ENCODE measurements at places on chromosomes 2 and 18. TPM values are rescaled to one million over a fixed set of nuclear protein-coding genes. Genes with fewer than 3 reads are reported as not detected.

CNOT11 gene
- 28.5 TPM for total RNA-seq

AQP12A gene
- not detected for total RNA-seq

AMER3 gene
- total RNA-seq, result not detected

ZAP70 gene
- total RNA-seq, result 0.41 TPM

PSMA8 gene
- total RNA-seq, result not detected

RGPD3 gene
- total RNA-seq, result not detected

GPR35 gene
- 2.8 TPM for total RNA-seq

LRRC30 gene
- not detected for total RNA-seq

CNGA3 gene
- not detected for total RNA-seq

VPS54 gene
- total RNA-seq, result 18.5 TPM

SCN1A gene
- not detected for total RNA-seq

RAD51AP2 gene
- total RNA-seq, result not detected

CNTNAP5 gene
- total RNA-seq, result not detected

IL36B gene
- not detected for total RNA-seq

SERPINB3 gene
- total RNA-seq, result not detected

DSG1 gene
- total RNA-seq, result not detected

SLC40A1 gene
- 21.7 TPM for total RNA-seq

CNDP1 gene
- total RNA-seq, result 0.22 TPM

MAL gene
- not detected for total RNA-seq

NAT8 gene
- not detected for total RNA-seq

BOLL gene
- not detected for total RNA-seq

KYNU gene
- not detected for total RNA-seq

SPC25 gene
- total RNA-seq, result 4.1 TPM

CACNB4 gene
- 6.0 TPM for total RNA-seq

ZNF396 gene
- 1.4 TPM for total RNA-seq

SRD5A2 gene
- total RNA-seq, result not detected

GRB14 gene
- total RNA-seq, result 2.4 TPM

FAM110C gene
- 0.22 TPM for total RNA-seq

CD8B2 gene
- not detected for total RNA-seq

NT5DC4 gene
- total RNA-seq, result not detected

MBD1 gene
- total RNA-seq, result 62.0 TPM

ELOA2 gene
- not detected for total RNA-seq

NBAS gene
- total RNA-seq, result 66.5 TPM

ANKRD53 gene
- 1.8 TPM for total RNA-seq

CNRIP1 gene
- 25.9 TPM for total RNA-seq

GATA6 gene
- total RNA-seq, result 13.1 TPM

GALR1 gene
- total RNA-seq, result not detected

DSC3 gene
- 4.1 TPM for total RNA-seq

CD226 gene
- total RNA-seq, result 0.82 TPM

DTYMK gene
- 23.1 TPM for total RNA-seq

CPS1 gene
- total RNA-seq, result 15.2 TPM

CCDC150 gene
- total RNA-seq, result 3.6 TPM

BMP10 gene
- not detected for total RNA-seq

SERPINB11 gene
- total RNA-seq, result not detected

CBLN2 gene
- 3.7 TPM for total RNA-seq

RFX8 gene
- not detected for total RNA-seq

GDF7 gene
- total RNA-seq, result 10.9 TPM

PAX8 gene
- not detected for total RNA-seq

MPP4 gene
- 0.37 TPM for total RNA-seq

TRIM43 gene
- total RNA-seq, result not detected

INO80C gene
- total RNA-seq, result 22.7 TPM

UGT1A9 gene
- total RNA-seq, result not detected

SLC5A7 gene
- total RNA-seq, result not detected

DAW1 gene
- total RNA-seq, result 0.65 TPM

COL4A4 gene
- 7.3 TPM for total RNA-seq

TUBA4B gene
- total RNA-seq, result not detected

MEP1B gene
- not detected for total RNA-seq

ITPRIPL1 gene
- 2.8 TPM for total RNA-seq

MYO5B gene
- 0.97 TPM for total RNA-seq
